ENCODE measurements at places on chromosomes 11 and 22.

DNA sequence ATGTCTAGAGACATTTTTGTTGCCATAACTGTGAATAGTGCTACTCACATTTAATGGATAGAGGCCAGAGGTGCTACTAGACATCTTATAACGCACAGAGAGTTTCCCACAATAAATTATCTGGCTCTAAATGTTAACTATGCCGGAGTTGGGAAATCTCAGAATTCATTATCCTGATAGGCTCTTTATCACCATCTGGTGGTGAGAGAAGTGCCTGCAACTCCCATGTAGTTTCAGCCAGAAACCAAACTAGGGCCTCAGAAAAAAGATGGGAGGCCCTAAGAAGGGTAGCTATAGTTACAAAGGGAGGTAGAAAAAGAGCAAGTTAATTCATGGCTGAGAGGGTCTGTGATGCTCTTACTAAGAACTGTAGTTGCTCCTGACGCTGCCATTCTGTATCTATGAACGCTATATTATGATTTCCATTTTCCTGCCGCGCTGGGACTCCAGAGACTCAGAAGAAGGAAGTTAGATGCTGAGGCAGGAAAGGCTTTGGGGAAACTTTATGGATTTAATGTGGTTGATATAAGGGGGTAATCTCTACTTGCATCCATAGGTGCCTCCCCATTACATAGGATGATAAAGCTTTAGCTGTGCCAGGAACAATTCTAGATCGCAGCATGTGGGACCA, 22.9 kb upstream of the MRPL17 start:
- H3K4me1 ChIP-seq: no peaks in the 10 kb centered on the region
- DNase-seq: no peak
- H3K36me3 ChIP-seq: no peaks in the 10 kb centered on the region
- H3K4me3 ChIP-seq: no peak overlapping the region
- H3K27me3 ChIP-seq: no peaks in the 10 kb centered on the region
- H3K27ac ChIP-seq: no peak overlapping the region

- no peak overlapping the region for H3K4me3 ChIP-seq
- no peaks in the 10 kb centered on the region for H3K36me3 ChIP-seq
- no peaks in the 10 kb centered on the region for H3K27me3 ChIP-seq
- no peak overlapping the region for H3K27ac ChIP-seq
Measured at GRCh38 chr11:110027627-110028371, 65.4 kb upstream of the ZC3H12C start.

DNA sequence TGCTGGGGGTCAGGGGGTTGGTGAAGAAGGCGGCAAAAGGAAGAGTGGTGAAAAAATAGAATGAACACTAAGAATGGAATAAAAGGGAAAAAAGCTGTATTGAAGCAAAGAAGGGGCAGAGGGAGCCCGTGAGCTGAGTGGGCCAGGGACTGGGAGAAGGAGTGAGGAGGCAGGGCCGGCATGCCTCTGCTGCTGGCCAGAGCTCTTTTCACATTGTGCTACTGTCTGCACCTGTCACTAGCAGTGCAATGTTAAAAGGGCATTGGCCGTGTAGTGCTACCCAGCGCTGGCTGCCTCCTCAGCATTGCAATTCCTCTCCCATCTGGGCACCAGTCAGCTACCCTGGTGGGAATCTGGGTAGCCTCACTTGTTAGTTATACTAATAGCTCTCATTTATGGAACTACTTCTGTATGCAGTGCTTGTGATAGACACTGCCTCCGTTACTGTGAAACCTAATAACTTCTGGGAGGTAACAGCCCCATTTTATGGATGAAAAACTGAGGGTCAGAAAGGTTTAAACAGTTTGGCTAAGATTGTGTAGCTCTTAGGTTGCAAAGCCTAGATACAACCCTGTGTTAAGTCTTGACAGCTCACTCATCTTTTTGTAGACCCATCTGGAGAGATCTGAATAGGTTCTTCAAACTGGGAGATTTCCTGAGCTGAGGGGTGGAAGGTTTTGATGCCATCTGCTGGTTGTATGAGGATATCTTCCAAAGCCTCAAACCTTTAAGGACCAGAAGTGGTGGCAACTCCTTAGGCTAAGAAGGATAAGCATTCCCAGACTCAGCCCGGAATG, 8.5 kb downstream of the YPEL4 start:
- no peaks in the 10 kb centered on the region for H3K36me3 ChIP-seq
- H3K4me1 ChIP-seq: peaks cover 6% of the 10 kb centered on the region
- no peak overlapping the region for H3K27ac ChIP-seq
- DNase-seq: no peak
- no peak overlapping the region for H3K4me3 ChIP-seq
- H3K27me3 ChIP-seq: peaks cover 11% of the 10 kb centered on the region

DNA sequence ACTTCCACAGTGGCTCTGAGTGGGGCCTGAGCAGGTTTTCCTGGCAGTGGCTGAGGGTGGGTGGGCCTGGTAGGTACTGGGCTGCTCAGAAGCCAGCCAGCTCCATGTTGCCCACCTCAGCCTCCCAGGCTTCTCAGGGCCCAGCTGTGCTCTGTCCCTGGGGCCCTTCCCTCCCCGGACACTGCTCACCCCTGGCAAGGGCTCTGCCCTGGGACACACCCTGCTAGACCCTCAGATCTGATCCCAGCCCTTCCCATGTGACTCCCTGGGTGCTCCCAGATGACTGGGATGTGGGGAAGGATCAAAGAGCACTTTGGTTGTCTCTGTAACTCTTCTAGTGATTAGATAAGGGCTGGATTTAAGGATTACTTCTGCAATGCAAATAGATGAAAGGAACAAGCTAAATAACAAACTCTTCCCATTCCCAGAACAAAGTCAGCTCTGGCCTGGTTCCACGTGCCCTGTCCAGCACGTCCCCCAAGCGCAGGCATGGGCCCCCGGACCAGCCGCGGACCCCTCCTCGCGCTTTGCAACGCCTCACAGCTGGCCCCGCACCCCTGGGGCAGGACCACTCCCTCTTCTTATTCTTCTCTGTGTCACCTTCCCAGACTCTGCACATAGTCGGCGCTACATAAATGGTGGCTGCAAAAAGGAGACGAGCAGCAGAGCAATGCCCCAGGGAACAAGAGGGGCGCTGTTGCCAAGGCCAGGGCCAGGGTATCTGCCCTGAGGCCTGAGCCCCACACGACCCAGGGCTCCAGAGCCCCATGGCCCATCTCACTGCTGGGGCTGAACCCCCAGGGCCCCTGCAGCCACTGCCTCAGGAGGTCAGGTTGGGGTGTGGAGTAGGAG, 5.7 kb upstream of the KRTAP5-6 start:
- H3K27me3 ChIP-seq: peaks cover 4% of the 10 kb centered on the region
- DNase-seq: no peak
- H3K36me3 ChIP-seq: no peaks in the 10 kb centered on the region
- H3K4me3 ChIP-seq: no peak overlapping the region
- peaks cover 13% of the 10 kb centered on the region for H3K4me1 ChIP-seq
- no peak overlapping the region for H3K27ac ChIP-seq

- no peak for DNase-seq
- no peaks in the 10 kb centered on the region for H3K36me3 ChIP-seq
- no peaks in the 10 kb centered on the region for H3K4me1 ChIP-seq
- no peak overlapping the region for H3K27ac ChIP-seq
Measured at GRCh38 chr11:21037850-21038249, 368.5 kb downstream of the NELL1 start.

DNA sequence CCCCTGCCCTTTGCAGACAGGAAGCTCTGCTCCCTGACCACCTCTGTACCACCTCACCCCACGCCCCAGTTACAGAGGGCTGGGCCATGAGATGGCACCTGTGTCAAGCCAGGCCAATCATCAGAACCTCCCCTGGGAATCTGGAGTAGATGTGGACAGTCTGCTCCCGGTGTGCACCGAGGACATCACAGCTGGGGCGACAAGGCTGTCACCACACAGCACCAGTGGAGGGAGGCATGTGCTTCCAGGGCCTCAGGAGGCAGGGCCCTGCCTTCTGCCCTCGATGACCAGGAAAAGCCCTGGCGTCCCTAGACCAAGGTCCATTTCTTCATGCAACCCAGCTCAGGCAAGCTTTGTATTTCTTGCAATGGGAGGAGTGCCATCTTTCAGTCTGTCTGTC, 309.5 kb downstream of the CTTN start:
- H3K27ac ChIP-seq: no peak overlapping the region
- no peak for DNase-seq

DNA sequence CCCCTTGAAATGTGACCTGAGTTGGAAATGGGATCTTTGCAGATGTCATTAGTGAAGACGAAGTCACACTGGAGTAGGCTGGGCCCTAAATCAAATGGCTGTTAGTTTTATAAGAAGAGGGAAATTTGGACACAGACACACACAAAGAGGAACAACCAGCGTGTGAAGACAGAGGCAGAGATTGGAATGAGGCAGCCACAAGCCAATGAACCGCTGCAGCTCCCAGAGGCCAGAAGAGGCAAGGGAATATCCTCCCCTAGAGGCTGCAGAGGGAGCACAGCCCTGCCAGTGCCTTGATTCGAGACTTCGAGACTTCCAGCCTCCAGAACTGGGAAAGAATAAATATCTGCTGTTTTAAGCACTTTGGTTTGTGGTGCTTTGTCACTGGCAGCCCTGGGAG, 484.5 kb downstream of the MN1 start:
- H3K36me3 ChIP-seq: no peaks in the 10 kb centered on the region
- no peaks in the 10 kb centered on the region for H3K4me1 ChIP-seq
- no peak overlapping the region for H3K4me3 ChIP-seq
- no peaks in the 10 kb centered on the region for H3K27me3 ChIP-seq
- H3K27ac ChIP-seq: no peak overlapping the region

DNA sequence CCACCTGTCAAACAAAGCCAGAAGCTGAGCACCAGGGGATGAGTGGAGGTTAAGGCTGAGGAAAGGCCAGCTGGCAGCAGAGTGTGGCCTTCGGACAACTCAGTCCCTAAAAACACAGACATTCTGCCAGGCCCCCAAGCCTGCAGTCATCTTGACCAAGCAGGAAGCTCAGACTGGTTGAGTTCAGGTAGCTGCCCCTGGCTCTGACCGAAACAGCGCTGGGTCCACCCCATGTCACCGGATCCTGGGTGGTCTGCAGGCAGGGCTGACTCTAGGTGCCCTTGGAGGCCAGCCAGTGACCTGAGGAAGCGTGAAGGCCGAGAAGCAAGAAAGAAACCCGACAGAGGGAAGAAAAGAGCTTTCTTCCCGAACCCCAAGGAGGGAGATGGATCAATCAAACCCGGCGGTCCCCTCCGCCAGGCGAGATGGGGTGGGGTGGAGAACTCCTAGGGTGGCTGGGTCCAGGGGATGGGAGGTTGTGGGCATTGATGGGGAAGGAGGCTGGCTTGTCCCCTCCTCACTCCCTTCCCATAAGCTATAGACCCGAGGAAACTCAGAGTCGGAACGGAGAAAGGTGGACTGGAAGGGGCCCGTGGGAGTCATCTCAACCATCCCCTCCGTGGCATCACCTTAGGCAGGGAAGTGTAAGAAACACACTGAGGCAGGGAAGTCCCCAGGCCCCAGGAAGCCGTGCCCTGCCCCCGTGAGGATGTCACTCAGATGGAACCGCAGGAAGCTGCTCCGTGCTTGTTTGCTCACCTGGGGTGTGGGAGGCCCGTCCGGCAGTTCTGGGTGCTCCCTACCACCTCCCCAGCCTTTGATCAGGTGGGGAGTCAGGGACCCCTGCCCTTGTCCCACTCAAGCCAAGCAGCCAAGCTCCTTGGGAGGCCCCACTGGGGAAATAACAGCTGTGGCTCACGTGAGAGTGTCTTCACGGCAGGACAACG, 11.7 kb downstream of the CXCR5 start:
- peaks cover 73% of the 10 kb centered on the region for H3K4me1 ChIP-seq
- H3K4me3 ChIP-seq: peak overlapping the region; percentile 53
- peak overlapping the region; percentile 54 for H3K27ac ChIP-seq
- H3K36me3 ChIP-seq: peaks cover 10% of the 10 kb centered on the region
- peak; percentile 85 for DNase-seq

GRCh38 chr22:23754980-23755636, 883 bp upstream of the VPREB3 start:
- DNase-seq: no peak
- H3K36me3 ChIP-seq: no peaks in the 10 kb centered on the region
- no peaks in the 10 kb centered on the region for H3K27me3 ChIP-seq
- H3K4me3 ChIP-seq: no peak overlapping the region
- no peak overlapping the region for H3K27ac ChIP-seq

GRCh38 chr22:48340727-48341709, 1486.7 kb downstream of the BRD1 start:
- no peak for DNase-seq
- H3K27ac ChIP-seq: no peak overlapping the region
- no peak overlapping the region for H3K4me3 ChIP-seq

GRCh38 chr11:128232588-128232987, 354.8 kb downstream of the ETS1 start:
- no peak overlapping the region for H3K4me3 ChIP-seq
- no peak for DNase-seq
- H3K36me3 ChIP-seq: no peaks in the 10 kb centered on the region
- no peaks in the 10 kb centered on the region for H3K27me3 ChIP-seq
- H3K27ac ChIP-seq: no peak overlapping the region

GRCh38 chr11:115924744-115925567, 420.7 kb upstream of the CADM1 start:
- H3K4me1 ChIP-seq: no peaks in the 10 kb centered on the region
- H3K27me3 ChIP-seq: no peaks in the 10 kb centered on the region
- H3K27ac ChIP-seq: no peak overlapping the region
- no peak for DNase-seq

DNA sequence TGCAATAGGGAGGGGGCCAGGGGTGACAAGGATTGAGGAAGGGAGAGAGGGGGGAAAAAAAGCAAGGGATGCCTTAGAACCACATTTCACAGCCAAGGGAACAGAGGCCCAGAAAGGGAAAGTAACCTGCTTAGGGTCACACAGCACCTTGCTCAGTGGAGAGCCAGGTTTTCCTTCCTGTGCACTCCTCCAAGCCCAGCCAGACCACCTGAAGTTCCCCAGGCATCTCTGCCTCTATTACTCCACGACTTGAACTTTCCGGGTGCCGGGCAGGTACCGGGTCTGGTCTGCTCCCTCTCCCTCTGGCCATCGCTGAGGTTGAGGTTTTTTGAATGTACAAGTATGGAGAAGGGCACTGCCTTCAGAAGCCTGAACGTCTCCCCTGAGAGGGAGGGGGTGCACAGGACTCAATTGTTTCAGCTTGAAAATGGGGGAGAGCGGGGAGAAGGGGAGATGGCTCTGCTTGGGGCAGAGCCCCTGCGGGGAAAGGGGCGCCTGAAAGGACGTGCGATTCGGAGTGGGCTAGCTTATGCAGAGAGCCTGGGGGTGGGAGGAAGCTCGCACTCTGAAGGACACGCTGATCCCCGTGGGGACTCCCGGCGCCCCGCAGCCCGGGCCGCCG, 516 bp upstream of the SERPINH1 start:
- H3K4me1 ChIP-seq: peaks cover 27% of the 10 kb centered on the region
- no peaks in the 10 kb centered on the region for H3K36me3 ChIP-seq
- peak overlapping the region; percentile 97 for H3K4me3 ChIP-seq
- H3K27ac ChIP-seq: peak overlapping the region; percentile 90
- H3K27me3 ChIP-seq: no peaks in the 10 kb centered on the region

GRCh38 chr22:24028533-24028932, 17.4 kb downstream of the CABIN1 start:
- H3K4me1 ChIP-seq: no peaks in the 10 kb centered on the region
- no peaks in the 10 kb centered on the region for H3K27me3 ChIP-seq

DNA sequence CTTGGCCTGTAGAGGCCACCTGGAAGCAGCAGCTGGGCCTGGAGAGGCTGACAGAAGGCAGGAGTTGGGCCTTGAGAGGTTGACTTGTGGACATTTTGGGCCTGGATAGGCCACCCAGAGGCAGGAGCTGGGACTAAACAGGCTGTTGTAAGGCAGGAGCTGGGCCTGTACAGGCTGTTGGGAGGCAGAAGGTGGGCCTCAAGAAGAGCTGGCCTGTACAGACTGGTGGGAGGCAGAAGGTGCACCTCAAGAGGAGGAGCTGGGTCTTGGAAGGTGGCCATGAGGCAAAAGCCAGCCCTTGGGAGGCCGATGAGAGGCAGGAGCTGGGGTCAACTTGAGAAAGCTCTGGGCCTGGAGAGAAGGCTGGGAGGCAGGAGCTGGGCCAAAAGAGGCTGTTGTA, 45.3 kb downstream of the OR4C45 start:
- H3K4me1 ChIP-seq: no peaks in the 10 kb centered on the region
- no peaks in the 10 kb centered on the region for H3K27me3 ChIP-seq
- no peak overlapping the region for H3K27ac ChIP-seq
- no peak for DNase-seq
